Stimulated activated CD4-positive, alpha-beta T cell treated with anti-CD3 and anti-CD28 coated beads, Interleukin-4, amount 100 ng/mL, for 4 hours (primary cell): ENCODE measurements at places on chromosomes 5 and 9.

GRCh38 chr5:54611290-54611951 is 93.9 kb downstream of the SNX18 start:
- no peak for DNase-seq

- no peak for DNase-seq
Observed at GRCh38 chr5:106766916-106767315, 903.8 kb downstream of the EFNA5 start.

DNA sequence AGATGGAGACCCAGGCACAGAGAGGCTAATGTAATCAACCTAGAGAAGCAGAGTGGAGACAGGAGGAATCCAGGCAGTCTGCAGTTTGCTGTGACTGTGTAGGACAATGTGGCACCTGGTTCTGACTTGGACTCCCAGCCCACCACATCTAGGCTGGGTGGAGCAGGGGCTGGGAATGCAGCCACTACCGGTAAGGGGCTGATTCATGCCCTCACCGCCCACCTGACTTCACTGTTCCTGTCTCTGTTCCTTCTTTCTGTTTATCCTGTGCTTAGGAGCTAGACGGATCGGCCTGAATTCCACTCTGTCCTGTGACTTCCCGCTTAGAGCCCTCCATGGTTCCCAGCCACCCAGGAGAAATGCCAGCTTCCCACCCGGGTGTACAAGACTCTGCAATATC is 2.6 kb downstream of the PDLIM4 start:
- DNase-seq, result no peak

DNA sequence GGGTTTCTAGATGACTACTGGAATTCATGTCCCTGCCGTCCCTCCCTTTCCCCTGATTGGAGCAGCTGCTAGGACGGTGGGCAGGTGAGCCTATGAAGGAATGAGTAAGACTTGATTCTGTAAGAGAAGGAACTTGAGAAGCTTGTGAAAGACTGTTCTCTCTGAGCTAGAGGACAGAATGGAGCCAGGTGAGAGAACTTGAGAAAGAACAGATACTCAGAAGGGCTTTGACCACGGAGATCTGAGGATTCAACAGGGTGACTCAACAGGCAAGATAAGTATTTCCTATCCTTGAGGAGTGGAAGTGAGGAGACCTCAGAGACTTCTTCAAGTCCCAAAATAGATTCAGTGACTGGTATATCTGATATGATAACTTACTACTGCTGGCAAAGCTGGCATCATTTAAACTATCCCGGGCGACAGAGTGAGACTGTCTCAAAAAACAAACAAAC is 41.9 kb downstream of the HSDL2 start:
- no peak for DNase-seq

DNA sequence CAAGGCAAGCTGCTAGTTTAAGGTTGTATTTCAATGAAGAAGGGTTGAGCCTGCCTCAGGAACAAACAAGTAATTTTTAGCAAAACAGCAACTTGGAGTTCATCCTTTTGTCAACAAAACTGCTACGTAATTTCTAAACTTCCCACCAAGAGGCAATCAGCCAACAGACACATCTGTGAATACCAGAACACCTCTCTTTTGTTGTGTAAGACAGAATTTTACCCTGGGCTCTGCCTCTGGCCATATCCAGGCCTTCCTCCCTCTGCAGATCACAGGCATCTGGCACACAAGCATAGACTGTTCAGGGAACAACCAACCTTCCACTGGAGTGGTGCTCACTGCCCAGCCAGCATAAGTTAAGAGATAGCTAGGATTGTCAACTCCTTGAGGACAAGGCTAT is 409.0 kb downstream of the SPOCK1 start:
- DNase-seq, result no peak

DNA sequence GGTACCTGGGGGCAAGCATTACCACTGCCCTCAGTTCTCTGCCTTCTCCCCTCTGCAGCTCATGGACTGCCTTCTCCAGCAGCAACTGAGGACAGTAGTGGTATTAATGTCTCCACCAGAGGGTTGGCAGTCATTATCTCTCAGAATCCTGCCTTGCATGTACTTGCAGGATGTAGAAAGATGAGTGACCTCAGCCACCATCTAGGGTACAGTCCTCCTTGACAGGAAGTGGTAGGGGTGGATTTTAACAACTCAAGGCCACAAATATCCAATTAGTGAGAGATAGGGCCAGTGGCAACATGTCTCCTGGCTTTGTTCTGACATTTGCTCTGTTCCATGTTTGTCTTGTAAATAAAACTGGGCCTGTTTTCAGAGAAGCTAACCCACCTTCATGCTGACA is 47.2 kb downstream of the F2R start:
- DNase-seq, result no peak

- DNase-seq, result no peak
Observed at GRCh38 chr5:169521366-169521983, 62.1 kb upstream of the SPDL1 start.

GRCh38 chr5:143755966-143756365 is 56.0 kb upstream of the HMHB1 start:
- no peak for DNase-seq

DNA sequence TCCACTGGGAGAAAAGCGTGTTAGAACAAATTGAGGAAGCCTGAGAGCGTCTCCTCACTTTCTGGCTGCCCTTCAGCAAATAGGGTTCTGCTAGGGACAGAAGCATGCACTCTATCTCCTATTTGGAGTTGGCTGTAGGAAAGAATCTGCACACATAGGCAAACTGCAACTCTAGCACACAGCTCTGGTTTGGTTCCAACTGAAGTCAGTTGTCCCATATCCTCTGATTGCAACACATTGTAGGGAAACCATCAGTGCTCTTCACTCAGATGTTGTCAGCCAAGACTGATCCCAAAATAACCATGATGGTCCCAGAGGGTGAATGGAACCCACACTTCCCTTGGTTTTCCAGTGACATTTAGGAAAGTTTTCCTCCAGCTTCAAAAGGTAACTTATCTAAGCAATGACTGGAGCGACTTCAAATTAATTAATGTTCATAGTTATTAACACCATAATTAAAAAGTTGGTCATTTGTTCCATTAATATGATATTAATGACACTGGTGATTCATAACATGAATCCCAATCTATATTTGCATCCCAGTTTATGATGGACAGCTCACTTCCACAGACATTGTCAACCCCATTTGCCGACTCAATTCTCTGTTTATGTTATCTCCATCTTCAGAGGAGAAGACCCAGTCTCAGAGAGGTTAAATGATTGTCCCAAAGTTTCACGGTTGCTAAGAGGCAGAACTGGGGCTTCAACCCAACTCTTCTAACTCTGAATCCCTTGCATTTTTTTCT is 136.7 kb upstream of the ZNF462 start:
- DNase-seq, result no peak

DNA sequence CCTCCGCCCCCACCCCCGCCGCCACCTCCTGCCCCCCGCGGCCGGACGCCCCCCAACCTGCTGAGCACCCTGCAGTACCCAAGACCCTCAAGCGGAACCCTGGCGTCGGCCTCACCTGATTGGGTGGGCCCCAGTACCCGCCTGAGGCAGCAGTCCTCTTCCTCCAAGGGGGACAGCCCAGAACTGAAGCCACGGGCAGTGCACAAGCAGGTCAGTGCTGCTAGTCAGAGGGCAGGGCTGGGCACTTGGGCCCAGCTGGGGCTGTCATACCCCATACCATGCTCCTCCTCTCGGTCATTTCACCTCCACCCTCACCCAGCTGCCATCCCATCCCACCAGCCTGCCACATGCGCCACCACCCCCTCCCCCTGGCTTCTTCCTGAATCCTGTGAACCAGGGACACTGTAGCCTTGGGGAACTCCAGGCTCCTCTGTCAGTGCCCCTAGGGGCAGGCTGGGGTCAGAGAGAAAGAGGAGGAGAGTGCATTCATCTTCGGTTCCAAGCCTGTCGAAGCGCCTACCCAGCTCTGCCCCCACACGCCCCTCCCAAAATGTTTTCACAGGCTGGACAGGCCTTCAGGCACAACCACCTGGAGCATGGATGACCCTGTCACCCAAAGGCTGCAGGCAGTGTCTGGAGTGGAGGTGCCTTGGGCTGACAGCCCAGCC is 122.0 kb downstream of the DAB2IP start:
- DNase-seq, result no peak

- DNase-seq, result no peak
Observed at GRCh38 chr5:58040846-58041245, 419.0 kb downstream of the PLK2 start.

DNA sequence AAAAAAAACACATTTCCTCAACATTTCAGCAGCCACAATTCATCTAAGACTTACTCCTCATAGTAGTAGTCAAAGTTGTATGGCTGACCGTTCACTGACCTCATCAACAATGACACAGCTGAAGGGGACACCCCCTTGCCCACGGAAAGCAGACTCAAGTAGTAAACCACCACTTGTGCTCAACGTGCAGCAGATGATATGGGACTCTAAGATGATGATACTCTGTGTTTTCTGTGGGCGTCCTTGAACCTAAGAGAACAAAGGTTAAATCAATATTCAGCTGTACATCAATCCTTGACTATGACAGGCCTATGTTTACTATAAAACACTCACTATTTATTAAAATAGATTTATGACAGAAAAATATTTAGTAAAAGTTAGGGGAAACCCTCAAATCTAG is 71.6 kb downstream of the SETX start:
- DNase-seq, result no peak

GRCh38 chr9:125513303-125513667 is 193.7 kb downstream of the MAPKAP1 start:
- no peak for DNase-seq
